Lung (tissue), 17 donors: ENCODE measurements at places on chromosomes 7 and 10. TPM values are rescaled to one million over a fixed set of nuclear protein-coding genes. Genes with fewer than 3 reads are reported as not detected.

PLEKHS1 gene
- total RNA-seq: 11.6 TPM

MYH16 gene
- total RNA-seq: not detected

TMEM273 gene
- total RNA-seq: 12.0 TPM

DNA sequence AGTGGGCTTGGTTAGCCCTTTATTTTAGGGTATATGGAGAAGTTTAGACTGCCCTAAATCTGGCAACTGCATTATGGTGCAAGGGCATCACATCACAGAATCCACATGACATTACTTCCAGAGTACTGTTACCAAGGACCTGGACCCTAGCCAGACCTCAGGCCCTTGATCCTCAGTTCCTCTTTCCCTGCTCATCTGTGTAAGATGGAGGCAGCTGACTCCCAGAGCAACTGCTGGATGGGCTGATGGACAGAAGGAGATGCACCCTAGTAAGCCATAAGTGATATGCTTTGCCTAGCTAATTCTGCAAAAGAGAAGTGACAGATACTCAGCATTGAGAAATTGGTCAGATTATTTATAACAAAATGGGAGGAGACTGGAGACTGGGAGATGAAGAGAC is 131.7 kb downstream of the DYNC1I1 start:
- no peak overlapping the region for H3K27ac ChIP-seq
- H3K4me1 ChIP-seq: no peaks in the 10 kb centered on the region
- H3K36me3 ChIP-seq: no peaks in the 10 kb centered on the region
- no peak overlapping the region for H3K4me3 ChIP-seq

DNA sequence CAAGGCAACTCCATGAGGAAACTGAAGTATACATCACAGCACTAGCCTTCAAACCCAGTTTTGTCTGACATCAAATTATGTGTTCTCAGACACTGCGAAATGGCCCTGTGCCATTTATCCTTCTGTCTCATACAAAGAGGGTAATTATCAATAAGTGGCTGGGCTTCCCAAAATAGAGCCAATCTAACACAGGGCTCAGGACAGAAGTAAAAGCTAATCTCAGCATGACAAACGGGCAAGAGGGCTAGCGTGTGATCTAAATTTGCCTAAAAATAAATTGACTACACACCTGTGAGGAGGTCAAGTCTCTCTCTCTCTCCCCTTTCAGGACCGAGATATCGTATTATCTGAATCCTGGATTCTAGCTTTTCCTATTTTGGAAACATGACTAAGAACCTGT is 67.2 kb downstream of the DGKB start:
- no peak overlapping the region for H3K4me3 ChIP-seq
- H3K27ac ChIP-seq: no peak overlapping the region
- peak; percentile 9 for DNase-seq
- H3K36me3 ChIP-seq: no peaks in the 10 kb centered on the region

GRCh38 chr10:68471063-68471585 is 649 bp downstream of the DNA2 start:
- H3K27me3 ChIP-seq: no peaks in the 10 kb centered on the region
- peak overlapping the region; percentile 79 for H3K4me3 ChIP-seq
- no peak overlapping the region for H3K27ac ChIP-seq
- H3K36me3 ChIP-seq: no peaks in the 10 kb centered on the region
- peak; percentile 6 for DNase-seq

- DNase-seq: no peak
- no peak overlapping the region for H3K4me3 ChIP-seq
- no peaks in the 10 kb centered on the region for H3K36me3 ChIP-seq
- no peak overlapping the region for H3K27ac ChIP-seq
- no peaks in the 10 kb centered on the region for H3K27me3 ChIP-seq
Measured at GRCh38 chr7:7114575-7115291, 67.6 kb upstream of the C1GALT1 start.

- no peak overlapping the region for H3K4me3 ChIP-seq
- H3K27me3 ChIP-seq: no peaks in the 10 kb centered on the region
- peak; percentile 88 for DNase-seq
- H3K4me1 ChIP-seq: peaks cover 13% of the 10 kb centered on the region
- H3K27ac ChIP-seq: no peak overlapping the region
Measured at GRCh38 chr10:91525896-91526712, 106.8 kb downstream of the PPP1R3C start.

DNA sequence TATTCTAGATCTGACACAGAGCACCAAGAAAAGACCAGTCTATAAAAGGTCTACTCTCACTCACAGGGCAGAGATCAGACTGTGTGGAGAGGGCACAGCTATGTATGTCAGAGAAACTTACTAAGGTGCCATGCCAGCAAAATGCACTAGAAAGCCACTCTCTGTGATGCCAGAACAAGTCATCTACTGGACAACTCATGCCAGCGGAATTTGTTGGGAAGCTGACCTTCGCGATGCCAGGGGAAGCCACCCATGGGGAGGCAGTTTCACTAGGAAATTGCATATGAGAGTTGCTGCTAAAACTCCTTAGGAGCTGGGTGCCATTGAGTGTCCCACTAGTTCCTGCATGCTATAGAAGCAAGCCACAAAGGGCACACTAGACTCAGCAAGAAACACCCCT is 58.5 kb downstream of the MICU1 start:
- no peak overlapping the region for H3K4me3 ChIP-seq
- H3K27me3 ChIP-seq: no peaks in the 10 kb centered on the region
- no peak for DNase-seq
- H3K4me1 ChIP-seq: no peaks in the 10 kb centered on the region
- peaks cover 3% of the 10 kb centered on the region for H3K36me3 ChIP-seq
- peak overlapping the region; percentile 60 for H3K27ac ChIP-seq

DNA sequence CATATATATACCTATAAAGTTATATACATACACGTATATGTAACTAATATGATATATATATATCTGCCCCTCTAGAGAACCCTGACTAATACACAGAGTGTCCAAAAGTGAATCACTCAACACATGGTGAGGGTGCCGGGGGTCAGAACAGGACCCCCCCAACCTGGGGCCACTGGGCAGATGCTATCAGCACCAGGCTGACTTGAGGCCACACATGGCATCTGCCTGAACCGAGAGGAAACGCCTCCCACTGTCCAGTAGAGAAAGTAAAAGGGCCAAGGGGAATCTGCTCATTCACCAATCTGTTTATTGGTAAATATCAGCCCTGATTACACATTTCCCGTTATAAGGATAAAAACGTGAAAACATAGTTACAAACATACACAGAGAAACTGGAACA is 218.3 kb downstream of the PTPRN2 start:
- no peaks in the 10 kb centered on the region for H3K4me1 ChIP-seq
- H3K27me3 ChIP-seq: no peaks in the 10 kb centered on the region
- DNase-seq: no peak
- no peak overlapping the region for H3K27ac ChIP-seq

- H3K27me3 ChIP-seq: peaks cover 3% of the 10 kb centered on the region
- H3K4me1 ChIP-seq: no peaks in the 10 kb centered on the region
- no peak overlapping the region for H3K4me3 ChIP-seq
- no peak overlapping the region for H3K27ac ChIP-seq
- H3K36me3 ChIP-seq: no peaks in the 10 kb centered on the region
Measured at GRCh38 chr10:111101796-111102195, 25.0 kb downstream of the ADRA2A start.
